Central memory CD4-positive, alpha-beta T cell (primary cell): ENCODE measurements at places on chromosomes 5 and 9.

DNA sequence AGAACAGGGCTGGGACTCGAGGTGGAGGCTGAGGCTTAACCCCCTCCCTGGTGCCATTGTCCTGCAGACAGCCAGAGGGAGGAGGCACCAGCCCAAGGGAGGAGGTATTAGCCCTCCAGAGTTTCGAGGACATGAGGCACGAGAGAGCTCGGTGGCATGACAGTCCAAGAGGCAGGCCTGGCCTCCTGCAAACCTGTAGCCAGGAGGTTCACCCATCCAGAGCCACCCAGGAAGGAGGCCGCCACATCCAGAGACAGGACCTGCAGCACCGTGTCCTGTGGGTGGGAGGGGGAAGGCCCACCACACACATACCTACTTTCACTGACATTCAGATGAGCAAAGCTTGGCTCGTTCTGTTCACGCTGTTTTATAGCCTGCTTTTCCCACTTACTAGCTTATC is 75.2 kb upstream of the ADAMTS2 start:
- DNase-seq: no peak

- DNase-seq: peak; percentile 26
Measured at GRCh38 chr5:178206166-178207101, 2.1 kb downstream of the HNRNPAB start.

- no peak for DNase-seq
Measured at GRCh38 chr9:135582966-135583687, 21.6 kb downstream of the PAEP start.

DNA sequence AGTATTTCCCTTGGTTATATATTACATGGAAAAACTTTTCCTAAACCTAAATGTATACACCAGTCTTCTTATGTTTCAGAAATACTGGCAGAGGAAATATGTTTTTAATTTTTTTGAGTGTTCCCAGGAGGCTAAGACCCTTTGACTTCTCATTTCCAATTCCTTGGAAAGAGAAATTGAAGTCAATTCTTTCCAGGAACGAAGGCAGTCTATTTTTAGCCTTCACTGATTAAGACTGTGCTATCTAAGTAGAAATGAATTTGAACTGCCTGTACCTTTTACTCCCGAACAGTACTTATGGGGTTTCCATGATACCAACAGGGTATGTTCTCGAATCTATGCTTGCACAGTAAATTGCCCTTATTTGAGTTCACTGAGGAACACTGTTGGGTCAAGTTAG is 340.3 kb upstream of the CD180 start:
- no peak for DNase-seq

GRCh38 chr5:123478546-123478945 is 33.4 kb upstream of the CSNK1G3 start:
- DNase-seq: no peak

- DNase-seq: no peak
Measured at GRCh38 chr5:108125771-108126511, 256.0 kb downstream of the FBXL17 start.
